Purkinje cell (primary cell): ENCODE measurements at places on chromosomes 5 and 9. TPM values are rescaled to one million over a fixed set of nuclear protein-coding genes. Genes with fewer than 3 reads are reported as not detected.

Gene PRLR
- polyA plus RNA-seq, result not detected in 2 replicates

Gene EDIL3
- polyA plus RNA-seq, result 156 and 168 TPM in 2 replicates

Gene SLC23A1
- polyA plus RNA-seq, result not detected in 2 replicates

Gene CCDC183
- not detected in 2 replicates for polyA plus RNA-seq

Gene DND1
- not detected in 2 replicates for polyA plus RNA-seq

Gene GADD45G
- polyA plus RNA-seq, result 0.23 and 0.53 TPM in 2 replicates

Gene DAPK1
- 8.3 and 12.6 TPM in 2 replicates for polyA plus RNA-seq

Gene SPAG8
- 1.3 and 6.8 TPM in 2 replicates for polyA plus RNA-seq

Gene CDK7
- 90.1 and 138 TPM in 2 replicates for polyA plus RNA-seq
